IMR-90 (cell line): ENCODE measurements at places on chromosomes 2 and 18. TPM values are rescaled to one million over a fixed set of nuclear protein-coding genes. Genes with fewer than 3 reads are reported as not detected.

THSD7B gene
- total RNA-seq = not detected in 2 replicates

CRYGD gene
- not detected in 2 replicates for total RNA-seq

PASK gene
- 2.2 and 4.1 TPM in 2 replicates for total RNA-seq

ANO7 gene
- total RNA-seq = 0.36 and 0.56 TPM in 2 replicates

RAB31 gene
- 26.9 and 28.9 TPM in 2 replicates for total RNA-seq

DYNC1I2 gene
- total RNA-seq = 114 and 140 TPM in 2 replicates

PTPN18 gene
- total RNA-seq = 7.2 and 9.7 TPM in 2 replicates

TMEM17 gene
- total RNA-seq = 1.3 and 2.2 TPM in 2 replicates

GRCh38 chr18:48074929-48075706, 144.7 kb upstream of the SMAD2 start:
- DNase-seq = no peak

DNA sequence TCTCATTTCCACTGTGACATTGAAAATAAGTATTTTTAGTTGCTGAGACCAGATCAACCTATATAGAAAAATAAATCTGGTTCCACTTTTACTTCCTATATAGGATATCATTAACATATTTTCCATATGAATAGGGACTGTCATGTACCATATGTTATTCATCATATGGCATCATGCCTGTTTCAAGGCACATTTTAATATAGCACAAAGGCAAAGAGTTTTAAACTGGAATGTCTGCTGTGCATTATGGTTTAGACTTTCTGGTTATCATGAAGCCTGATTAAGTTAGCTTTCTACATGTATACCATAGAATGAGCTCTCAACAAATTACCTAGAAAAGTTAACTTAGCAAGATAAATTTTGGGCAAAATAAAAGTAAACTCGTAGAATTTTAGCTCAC, 53.0 kb upstream of the ACYP2 start:
- DNase-seq = no peak

GRCh38 chr2:125643585-125643984, 1012.4 kb upstream of the GYPC start:
- DNase-seq = no peak

GRCh38 chr2:117983040-117983439, 30.8 kb downstream of the CCDC93 start:
- DNase-seq = no peak

- DNase-seq = no peak
These were observed 63.3 kb downstream of the FAM228A start for GRCh38 chr2:24238158-24238557.

GRCh38 chr18:48440924-48441323, 31.7 kb upstream of the ZBTB7C start:
- no peak for DNase-seq

GRCh38 chr18:73787316-73787715, 360.3 kb downstream of the FBXO15 start:
- DNase-seq = no peak

DNA sequence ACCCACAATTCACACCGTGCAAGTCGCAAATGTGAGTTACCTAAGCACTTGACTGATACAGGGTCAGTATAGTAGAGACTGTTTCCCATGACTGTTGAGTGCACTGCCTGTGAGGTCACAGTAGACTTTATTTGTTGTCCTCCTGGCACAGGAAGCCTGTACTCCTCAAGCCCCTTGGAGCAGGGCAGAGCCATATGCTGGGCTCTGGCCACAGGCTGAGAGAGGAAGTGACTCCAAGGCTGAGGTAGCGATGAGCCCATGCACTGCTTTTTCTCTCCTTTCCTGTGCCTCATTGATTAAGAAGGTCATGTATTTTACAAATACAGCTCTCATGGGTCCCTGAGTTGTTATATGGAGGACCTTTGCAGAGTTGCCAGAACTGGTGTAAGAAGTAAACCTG, 287.7 kb downstream of the SRBD1 start:
- DNase-seq = no peak

DNA sequence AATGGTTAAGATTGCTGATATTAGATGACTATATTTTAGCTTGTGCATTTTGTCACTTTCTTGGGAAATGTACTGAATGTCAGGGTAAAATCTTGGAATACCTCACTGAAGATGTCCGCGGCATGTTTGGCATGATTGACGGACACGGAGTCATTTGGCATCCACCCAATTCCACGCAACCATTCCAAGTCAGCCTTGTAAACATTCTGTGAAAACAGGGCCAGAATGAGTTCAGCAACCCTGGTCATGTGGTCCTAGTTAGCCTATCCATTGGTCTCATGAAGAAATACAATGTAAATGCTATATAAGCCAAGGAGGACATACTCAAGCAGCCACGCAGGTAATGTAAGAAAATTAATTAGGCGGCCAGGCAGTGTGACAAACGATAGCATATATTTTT, 159.5 kb downstream of the RIF1 start:
- DNase-seq = no peak

- no peak for DNase-seq
These were observed 56.3 kb upstream of the SMAD2 start for GRCh38 chr18:47986620-47987387.

- no peak for DNase-seq
These were observed 5.1 kb downstream of the ANKRD39 start for GRCh38 chr2:96852667-96853066.

- no peak for DNase-seq
These were observed 23.1 kb downstream of the KCNG3 start for GRCh38 chr2:42470706-42471105.

GRCh38 chr2:181314551-181314950, 142.6 kb upstream of the ITGA4 start:
- DNase-seq = no peak
